ENCODE measurements at places on chromosomes 13 and 19.
A peak's percentile ranks its signal among the peaks of the same experiment; 100 is the strongest.

GRCh38 chr13:109256866-109257760 is 529.3 kb downstream of the IRS2 start:
- no peak for DNase-seq

DNA sequence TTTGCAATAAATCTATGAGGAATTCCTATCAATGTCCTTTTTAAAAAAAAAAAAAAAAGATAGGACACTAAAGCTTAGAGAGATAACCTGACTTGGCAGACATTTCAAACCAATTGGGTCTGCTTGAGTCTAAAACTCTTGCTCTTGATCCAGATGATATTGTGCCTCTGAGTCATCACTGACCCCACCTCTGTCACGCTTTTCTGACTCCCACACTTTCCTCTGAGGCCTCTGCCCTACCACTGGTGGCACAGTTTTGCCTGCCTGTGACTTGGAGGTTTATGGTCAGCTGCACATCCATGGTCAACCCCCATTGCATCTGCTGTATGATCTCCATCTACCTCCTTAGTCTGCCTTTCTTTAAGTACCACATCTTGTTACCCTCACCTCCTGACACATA is 328.7 kb downstream of the SPRY2 start:
- DNase-seq = no peak

- DNase-seq = peak; percentile 72
Observed at GRCh38 chr13:20174656-20175405, 14.0 kb upstream of the GJA3 start.

DNA sequence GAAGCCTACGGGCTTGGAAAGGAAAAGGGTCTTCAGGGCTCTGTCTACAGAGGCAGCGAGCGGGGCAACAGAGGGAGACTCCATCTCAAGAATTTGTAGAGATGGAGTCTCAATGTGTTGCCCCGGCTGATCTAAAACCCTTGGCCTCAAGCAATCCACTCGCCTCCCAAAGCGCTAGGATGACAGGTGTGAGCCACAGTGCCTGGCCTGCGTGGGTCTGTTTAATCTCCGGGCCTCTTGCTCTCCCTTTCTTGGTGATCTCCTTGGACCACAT is 8.1 kb downstream of the RPS9 start:
- DNase-seq = no peak

DNA sequence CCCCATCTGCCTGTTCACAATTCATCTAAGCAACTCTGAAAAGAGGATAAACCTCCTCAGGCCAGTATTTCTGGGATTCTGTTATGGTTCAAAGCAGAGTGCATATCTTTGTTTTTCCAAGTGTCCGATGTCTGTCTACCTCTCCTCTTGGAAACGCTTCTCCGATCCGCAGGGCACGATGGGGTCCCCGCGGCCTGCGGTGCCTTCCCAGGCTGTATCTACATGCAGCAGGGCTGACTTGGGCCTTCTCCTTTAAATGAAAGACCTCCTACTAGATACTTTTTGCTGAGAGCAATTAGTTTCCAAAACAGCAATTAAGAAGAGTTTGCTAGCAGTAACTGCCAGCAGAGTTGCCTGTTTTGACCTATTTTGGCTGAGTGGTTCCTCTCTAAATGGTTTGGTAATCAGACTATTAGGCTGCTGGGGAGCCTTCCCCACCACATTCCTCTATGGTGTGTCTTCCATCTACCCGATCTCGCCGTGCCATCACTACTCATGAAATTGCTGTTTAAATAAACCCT is 23.5 kb downstream of the COL4A2 start:
- no peak for DNase-seq

GRCh38 chr19:29232315-29232852 is 19.4 kb upstream of the UQCRFS1 start:
- no peak for DNase-seq

DNA sequence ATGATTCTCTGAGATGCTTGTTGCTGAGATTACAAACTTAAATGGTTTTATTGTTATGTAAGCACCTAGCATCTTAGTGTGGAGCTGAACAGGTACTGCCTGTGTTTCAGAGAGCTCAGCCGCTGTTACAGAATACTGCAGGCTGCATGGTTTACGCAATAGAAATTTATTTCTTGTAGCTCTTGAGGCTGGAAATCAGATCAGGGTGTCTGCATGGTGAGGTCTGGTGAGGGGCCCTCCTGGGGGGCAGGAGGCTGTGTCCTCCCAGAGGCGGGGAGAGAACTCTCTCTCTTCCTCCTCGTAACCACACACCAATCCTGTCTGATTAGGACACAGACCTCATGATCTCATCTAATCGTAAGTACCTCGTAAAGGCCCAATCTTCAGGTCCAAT is 13.1 kb downstream of the ATP11A start:
- DNase-seq = no peak

DNA sequence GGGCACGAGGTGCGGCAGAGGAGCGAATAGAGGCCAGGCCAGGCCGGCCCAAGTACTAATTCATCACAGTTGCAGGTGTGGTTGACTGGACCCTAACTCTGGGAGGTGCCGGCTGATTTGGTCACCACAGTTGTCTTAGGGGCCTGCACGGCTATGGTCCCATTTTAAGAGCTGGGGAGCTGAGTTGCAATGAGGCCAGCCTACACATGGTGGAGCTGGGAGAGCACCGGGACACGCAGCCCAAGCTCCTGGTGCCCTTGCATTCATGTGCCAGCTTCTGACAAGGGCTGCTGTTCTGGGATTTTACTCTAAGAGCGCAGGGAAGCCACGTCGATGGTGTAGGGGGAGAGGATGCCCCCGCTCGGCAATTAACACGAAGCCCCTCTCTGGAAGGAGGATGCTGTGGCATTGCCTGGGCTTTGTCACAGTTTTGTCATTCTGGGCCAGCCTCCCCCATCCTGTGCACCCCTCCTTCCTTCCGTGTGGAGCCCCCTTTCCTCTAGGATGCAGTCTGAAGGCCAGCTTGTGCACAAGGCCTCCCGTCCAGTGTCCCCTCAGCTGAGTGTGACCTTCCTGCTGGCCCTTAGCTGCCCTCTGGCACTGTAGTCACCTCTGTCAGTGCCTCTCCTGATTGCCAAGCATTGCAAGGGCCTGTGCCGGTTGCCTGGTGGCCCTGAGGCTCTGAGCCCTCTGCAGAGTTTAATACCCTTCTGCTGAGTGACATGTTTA is 109.4 kb upstream of the C1QTNF9B start:
- DNase-seq = no peak
